ENCODE measurements at places on chromosomes 11 and 22.

DNA sequence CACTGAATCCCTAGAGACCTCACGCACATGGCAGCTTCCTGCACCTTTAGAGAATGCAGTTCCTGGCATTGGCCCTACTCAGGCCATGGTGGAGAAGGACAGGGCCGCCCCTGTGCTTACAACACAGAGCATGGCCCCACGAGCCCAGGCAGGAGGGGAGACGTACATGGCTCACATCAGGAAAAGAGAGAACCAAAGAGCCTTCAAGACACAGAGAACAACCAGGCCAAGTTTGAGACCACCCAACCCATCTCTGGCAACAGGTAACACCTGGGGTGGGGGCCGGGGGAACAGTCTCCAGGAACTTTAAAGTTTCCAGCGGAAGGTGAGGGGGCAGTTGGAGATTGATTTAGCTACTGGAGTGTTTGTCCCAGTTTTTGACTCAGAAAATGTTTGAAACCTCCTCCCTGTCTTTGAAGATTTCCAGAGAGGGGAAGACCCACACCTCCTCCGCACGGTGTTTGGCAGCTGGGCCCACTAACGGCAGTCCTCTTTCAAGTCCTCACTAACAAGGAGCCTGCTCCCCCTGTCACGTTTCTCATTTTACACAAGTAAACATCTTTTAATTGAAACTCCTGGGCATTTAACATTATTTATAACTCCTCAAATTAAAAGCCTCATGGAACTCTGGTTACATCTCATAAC, 1423.8 kb downstream of the TBC1D22A start:
- DNase-seq, result no peak

- no peak for DNase-seq
Measured at GRCh38 chr11:75069473-75069872, 27.2 kb downstream of the OR2AT4 start.

GRCh38 chr11:34155757-34156062, 50.3 kb downstream of the NAT10 start:
- DNase-seq, result no peak

DNA sequence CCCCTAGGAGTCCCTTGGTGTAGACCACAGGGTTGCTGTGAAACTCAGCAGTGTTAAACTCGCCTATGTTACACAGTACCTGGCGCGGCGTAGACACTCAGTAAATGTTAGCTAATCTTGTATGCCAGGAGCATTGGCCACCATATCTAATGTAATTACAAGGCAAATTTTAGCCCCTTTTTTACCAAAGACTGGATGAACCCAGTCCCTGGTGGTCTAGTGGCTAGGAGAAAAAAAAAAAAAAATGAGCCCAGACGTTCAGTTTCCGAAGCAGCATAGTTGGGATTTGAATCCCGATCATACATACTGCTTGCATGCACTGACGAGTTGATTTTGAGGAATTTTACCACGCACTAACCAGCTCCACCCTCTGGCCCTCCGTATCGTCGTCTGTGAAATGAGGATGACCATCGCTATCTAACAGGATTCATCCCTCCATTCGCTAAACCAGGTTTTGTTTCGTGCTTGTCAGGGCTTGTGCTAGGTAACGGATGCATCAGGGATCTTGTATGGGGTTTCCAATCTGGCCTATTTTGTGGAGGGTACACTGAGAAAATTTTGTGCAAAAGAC, 688 bp downstream of the PTS start:
- no peak for DNase-seq

- DNase-seq, result no peak
Measured at GRCh38 chr11:12853325-12853651, 155.8 kb upstream of the RASSF10 start.

Measured in activated naive CD4-positive, alpha-beta T cell (primary cell).